AG09309 (cell line): ENCODE measurements at places on chromosomes 4 and X.

- no peak for DNase-seq
Measured at GRCh38 chr4:42262701-42263490, 110.4 kb upstream of the BEND4 start.

DNA sequence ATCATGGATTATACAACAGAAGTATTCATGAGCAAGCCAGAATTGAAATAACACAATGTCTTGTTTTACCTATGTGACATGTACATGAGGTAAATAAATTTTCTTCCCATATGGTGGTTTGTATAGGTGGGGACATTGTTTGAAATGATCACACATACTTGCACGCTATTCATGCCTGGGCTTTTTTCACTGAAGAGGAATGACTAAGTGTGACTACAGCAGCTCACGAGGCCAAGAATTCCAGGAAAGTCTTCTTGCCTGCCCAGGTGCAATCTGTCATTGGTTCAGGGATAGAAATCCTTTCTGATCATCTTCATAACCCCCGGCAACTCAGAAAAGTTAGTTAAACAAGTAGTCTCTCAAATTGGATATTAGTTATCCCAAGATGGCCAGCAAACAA lies 36.3 kb upstream of the AREG start:
- no peak for DNase-seq

GRCh38 chr4:14659286-14659685 lies 343.0 kb upstream of the CPEB2 start:
- DNase-seq = no peak

GRCh38 chr4:63155561-63155960 lies 1253.7 kb downstream of the TECRL start:
- no peak for DNase-seq

GRCh38 chrX:37684426-37684825 lies 1.2 kb upstream of the XK start:
- no peak for DNase-seq

- no peak for DNase-seq
Measured at GRCh38 chr4:82621251-82621650, 59.5 kb upstream of the TMEM150C start.

DNA sequence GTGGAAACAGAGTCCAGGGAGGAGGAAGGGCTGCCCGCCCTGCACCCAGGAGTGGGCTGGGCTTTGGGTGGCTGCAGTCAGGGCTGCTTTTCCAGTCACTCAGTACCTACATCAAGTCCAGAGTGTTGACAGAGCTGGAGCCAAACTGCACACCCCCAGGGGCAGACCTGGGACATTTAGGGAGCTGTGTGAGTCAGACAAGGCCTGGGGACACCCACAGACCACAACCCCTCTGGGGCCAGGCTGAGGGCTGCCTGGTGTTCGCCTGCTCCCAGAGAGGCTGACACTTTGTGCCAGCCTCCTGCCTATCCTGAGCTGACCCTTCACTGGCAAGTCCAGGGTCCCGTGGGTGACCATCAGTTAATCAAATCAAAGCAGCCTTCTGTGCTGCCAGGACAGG lies 240.0 kb downstream of the BCOR start:
- DNase-seq = no peak

DNA sequence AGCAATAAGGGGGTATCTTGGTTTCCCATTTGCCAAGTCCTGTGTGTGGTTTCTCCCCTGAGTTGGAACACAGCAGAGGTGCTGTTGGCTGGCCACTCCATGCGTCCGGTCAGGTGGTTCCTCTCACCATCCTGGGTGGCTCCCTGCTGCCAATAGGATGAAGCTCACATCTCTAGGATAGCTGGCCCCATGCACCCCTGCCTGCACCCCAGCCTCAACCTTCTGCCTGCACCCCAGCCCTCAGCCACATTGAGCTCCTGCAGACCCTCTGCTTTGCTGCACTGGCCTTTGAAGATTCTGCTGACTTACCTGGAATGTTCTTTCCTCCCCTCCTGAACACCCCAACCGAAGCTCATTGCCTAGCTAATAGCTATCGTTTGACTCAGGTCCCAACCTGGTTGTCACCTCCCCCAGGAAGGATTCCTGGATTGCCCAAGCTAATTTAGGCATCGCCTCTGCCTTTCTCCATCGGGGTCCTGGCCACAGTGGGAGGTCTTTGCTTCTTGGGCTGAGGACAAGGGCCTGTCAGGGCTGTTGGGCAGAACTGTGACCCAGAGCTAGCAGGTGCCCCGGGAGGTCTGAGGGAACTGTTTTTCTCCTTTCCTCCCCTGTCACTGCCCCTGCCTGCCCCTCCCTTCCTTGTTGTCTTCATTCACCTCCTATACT lies 36.6 kb upstream of the GRPEL1 start:
- no peak for DNase-seq

DNA sequence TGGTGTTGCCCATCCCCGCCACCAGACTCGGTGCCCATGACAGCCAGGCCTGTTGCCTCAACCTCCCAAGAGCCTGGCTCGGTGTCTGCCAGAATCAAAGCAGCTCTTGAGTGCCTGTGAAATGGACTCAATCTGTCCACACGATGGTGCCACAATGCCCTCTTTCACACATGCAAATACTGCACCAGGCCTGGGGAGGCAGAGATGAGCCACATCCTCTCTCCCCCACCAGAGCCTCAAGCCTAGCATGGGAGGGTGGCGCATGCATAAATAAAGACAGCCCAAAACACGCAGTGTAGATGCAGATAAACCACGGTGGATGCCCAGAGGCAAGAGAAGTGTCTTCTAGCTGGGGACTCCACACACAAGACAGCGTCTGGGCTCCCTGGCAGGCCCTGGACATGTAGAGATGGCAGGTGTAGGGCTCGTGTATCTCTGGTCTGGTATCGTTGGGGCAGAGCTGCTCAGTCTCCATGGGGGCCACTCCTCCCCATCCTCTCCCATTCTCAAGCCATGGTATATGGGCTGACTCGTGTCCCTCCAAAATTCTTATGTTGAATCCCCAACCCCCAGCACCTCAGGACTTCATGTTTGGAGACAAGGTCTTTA lies 65.6 kb downstream of the JAKMIP1 start:
- DNase-seq = no peak

DNA sequence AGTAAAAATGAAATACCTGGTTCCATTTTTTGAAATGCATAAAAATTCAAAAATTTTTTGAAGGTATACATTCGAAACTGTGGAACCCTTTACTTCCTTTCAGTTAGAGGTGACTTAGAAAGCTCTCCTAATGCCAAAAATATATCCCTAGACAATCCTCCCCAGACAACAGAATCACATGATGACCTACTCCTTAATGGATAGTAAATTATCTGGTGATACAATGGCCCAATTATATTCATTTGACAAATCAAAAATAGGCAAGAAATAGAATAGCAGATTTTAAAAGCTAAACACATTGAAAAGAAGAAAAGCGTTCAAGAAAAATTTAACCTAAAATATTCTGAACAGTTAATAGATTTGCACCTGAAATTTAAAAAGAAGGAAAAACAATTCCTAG lies 3.5 kb upstream of the UGT2A2 start:
- no peak for DNase-seq

- no peak for DNase-seq
Measured at GRCh38 chrX:137707348-137707747, 141.4 kb downstream of the ZIC3 start.

GRCh38 chr4:187413564-187414358 lies 581.8 kb upstream of the ZFP42 start:
- no peak for DNase-seq
